ENCODE measurements at places on chromosomes 7 and 10.

DNA sequence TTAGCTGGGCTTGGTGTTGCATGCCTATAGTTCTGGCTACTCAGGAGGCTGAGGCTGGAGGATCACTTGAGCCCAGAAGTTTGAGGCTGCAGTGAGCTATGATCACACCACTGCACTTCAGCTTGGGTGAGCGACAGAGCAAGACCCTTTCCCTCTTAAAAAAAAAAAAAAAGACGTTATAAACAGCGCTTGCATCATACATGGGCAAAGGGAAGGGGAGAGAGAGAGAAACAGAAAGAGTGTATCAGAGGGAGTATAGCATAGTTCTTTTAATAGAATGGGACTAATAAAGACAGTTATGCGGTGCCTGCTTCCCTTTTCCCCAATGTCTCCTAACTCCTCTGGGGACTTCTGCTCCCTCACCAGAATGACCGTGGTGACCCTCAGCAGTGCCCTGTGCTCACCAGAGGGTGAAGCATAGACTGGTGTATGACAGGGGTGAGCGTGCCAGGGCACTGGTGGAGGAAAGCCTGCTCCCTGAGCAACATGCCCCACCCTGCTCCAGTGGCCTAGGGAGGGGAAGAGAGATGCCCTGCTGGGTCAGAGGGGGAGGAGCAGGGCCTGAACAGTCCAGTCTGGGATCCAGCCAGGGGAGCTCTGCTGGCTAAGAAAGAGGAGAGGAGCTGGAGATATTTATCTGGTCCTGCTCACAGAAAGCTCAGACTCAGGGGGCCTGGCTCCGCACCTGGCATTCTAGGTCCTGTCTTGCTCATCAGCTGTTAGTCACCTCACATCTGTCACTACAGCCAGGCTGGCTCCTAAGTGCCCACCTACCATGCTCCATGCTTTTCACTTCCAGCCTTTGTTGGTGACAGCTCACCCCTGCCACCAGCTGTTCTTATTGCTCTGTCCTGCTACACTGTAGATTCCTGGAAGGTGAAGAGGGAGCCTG, 2.2 kb downstream of the PDZD7 start:
- DNase-seq: no peak

- no peak for DNase-seq
These were observed 3.9 kb upstream of the SFMBT2 start for GRCh38 chr10:7414766-7415165.

GRCh38 chr10:95601116-95601719, 40.0 kb upstream of the SORBS1 start:
- peak; percentile 32 for DNase-seq

DNA sequence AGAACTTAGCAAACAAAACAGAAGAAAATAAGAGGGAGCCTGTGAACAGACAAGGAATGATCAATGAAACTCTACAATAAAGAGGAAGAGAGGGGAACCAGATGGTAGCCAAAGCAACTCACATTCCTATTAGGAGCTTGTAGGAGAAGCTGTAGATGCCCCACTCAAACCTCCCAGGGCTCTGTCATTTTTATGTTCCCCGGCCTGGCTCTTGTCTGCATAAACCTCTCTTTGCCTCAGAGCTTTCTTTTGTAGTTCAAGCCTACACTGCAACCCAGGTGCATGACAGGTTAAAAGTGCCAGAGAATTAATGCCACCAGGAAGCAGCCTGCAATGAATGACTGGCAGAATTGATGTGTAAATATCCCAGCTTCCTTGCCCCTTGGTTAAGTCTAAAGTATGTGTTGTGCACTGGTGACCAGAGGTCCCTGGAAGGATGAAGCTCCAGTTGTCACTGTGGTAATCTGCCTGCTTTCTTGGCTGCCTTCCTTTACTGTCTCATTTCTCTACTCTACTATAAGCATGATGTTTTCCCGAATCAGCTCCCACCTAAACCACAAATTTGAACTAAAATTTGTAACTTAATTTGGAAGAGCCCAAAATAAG, 40.4 kb downstream of the HDAC9 start:
- no peak for DNase-seq

GRCh38 chr7:115008465-115009114, 86.7 kb downstream of the MDFIC start:
- DNase-seq: no peak

DNA sequence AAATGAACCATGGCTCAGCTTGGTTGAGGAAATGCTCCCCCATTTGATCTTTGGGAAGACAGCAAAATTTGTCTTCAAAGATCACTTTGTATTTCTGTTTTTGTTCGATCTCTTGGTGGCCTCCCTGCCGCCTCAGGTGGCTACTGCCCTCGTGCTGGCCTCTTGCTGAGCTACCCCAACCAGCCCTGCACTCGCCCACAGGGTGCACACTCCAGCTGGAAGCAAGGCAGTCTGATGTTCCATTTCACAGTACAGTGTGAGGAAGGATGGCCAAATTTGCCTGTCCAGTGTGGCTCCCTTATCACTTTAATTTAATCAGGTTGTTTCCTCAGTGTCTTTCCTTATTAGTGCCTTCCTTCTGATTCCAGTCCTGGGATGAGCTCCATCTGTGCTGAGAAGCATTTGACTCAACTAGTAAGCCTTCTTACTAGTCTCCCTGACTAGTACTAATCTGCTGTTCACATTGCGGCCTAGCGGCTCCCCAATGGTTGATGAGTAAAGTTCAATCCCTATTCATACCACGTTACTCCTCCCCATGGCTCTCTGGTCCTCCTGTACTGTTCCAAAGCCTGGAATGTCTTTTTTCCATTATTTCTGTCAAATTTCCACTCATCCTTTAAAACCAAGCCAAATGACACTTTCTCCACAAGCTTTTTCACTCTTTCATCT, 8.2 kb downstream of the MYOF start:
- no peak for DNase-seq

DNA sequence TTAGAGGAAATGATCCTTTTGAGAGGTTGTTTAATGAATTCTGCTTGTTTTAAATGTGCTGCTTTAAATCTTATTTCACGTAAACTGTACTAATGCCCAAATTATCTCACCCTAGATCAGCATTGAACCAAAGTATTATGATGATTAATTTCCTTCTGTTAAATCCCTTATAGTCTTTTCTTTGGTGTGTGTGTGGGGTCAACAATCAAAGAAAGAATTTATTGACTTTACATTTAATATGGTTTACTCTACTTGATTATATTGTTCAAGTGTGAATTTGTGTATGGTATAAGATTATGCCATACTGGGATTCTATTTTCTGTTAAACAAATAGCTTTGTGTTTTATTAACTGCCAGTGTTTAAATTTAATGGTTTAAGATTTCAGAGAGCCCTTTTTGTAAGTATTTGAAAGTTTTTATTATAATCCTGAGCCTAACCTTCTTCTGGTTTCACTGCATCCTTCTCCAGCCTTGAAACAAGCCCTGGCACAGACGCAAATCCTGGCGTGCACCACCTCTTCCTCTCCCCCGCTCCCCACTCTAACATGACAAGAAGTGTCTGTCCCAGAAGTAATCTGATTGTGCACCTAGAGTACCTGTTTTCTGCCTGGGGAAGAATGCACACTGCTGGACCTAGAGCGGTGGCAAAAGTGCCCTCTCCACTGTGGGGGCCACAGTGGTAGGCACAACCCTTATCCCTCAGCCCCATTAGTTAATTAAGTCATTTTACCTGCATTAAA, 70.6 kb downstream of the KAT6B start:
- DNase-seq: no peak

GRCh38 chr10:127148066-127148932, 48.1 kb downstream of the INSYN2A start:
- no peak for DNase-seq

GRCh38 chr7:123876557-123877256, 31.7 kb downstream of the HYAL4 start:
- DNase-seq: no peak

- no peak for DNase-seq
These were observed 24.2 kb upstream of the MACC1 start for GRCh38 chr7:20241194-20241910.

GRCh38 chr10:102267748-102268147, 22.4 kb downstream of the GBF1 start:
- DNase-seq: no peak

- DNase-seq: no peak
These were observed 1.0 kb upstream of the PBLD start for GRCh38 chr10:68333440-68334431.

DNA sequence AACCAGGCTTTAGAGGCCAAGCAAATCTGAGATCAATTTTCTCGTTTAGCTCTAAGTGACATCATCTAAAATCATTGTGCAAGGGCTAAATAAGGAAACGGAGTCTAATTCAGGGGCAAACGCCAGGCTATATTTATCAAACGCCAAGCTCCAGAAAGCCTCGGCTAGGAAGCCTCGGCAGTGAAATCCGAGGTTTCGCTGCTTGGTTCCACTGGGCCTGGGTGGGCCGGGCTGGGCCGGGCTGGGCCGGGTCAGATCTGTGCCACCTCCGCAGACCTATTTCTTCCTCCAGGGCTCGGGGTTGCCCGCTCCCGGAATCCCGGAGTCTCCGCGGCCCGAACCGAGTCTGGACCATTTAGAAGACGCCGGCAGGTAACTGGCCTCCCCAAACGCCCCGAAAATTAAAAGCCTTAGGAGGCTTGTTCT, 459 bp upstream of the FEZF1 start:
- peak; percentile 30 for DNase-seq

DNA sequence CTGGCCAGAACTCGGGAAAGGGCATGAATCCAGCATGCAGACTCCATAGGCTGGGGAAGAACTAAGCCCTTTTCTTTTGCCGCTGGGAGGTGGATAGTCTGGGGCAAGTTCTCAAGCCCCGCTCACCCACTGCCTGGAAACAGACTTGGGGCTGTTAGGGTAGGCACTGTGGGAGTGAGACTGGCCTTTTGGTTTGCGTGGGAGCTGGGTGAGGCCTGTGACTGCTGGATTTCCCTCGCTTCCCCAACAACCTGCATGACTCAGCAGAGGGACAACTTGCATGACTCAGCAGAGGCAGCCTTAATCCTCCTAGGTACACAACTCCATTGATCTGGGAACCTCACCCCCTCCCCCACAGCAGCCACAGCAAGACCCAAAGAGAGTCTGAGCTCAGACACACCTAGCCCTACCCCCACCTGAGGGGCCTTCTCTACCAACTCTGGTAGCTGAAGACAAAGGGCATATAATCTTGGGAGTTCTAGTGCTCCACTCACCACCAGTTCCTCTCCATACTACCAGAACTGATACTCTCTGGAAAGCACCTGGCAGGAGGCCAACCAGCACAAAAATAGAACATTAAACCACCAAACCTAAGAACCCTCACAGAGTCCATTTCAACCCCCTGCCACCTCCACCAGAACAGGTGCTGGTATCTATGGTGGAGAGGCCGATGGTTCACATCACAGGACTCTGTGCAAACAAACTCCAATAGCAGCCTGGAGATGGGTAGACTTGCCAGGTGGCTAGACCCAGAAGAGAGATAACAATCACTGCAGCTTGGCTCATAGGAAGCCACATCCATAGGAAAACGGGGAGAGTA, 81.4 kb upstream of the LAMB4 start:
- DNase-seq: no peak

DNA sequence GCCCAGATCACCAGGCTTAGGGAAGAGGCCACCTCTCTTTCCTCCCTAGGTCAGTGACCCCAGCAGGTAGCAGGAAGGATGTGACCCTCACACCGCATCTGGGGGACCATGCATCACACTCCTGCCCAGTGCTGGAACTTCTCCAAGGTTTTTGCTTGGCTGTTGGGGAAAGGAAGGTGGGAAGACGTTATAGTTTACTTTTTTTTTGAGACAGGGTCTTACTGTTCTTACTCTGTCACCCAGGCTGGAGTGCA, 8.6 kb downstream of the ZCCHC24 start:
- no peak for DNase-seq

DNA sequence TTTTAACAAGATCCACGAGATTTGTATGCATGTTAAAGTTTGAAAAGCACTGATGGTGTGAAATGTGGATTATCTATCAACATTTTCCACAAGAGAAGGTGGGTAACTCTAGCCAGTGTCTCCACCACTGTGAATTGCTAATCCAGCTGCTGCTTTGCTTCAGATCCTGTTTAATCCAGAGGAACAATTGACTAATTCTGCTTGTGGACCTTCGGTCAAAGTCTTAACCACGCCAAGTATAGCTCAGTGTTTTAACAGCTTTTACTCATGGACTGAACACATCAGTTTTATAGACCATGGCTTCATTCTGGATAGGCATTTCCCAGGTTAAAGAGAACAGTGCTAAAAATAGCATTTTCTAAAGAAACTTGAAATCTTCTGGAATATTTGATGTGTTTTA, 23.5 kb downstream of the ADK start:
- DNase-seq: no peak

GRCh38 chr7:83936056-83936708, 258.4 kb downstream of the SEMA3A start:
- DNase-seq: peak; percentile 33

GRCh38 chr10:73998929-73999691, 1.2 kb downstream of the VCL start:
- peak; percentile 43 for DNase-seq

DNA sequence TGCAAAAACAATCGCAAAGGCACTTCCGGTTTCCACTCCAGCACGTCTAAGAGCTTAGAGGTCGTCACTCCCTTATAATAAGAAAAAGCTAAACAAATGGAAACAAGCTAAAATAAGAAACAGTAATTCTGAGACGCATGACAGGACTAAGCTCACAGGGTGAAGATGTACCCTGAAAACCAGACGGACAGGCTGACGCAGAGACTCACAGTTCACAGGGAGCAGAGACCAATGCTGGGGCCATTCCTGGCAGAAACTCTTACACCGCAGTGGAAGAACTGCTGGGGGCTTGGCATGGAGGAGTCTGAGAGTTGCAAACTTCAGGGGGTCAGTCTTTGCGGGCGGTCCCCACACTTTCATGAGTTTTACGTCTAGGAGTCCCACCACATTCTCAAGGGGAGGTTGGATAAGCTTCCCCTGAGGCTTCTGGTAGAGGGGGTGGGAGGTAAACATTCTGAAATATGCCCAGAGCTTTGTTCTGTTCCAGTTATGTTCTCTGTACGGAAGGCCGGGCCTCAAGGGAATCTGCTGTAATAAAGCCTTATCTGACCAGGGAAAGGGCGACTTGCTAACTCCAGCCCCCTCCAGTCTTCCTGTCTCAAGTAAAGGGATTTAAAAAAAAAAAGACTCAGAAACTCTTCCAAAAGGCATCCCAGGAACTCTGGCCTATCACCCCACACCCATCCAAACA, 47.8 kb downstream of the BRI3 start:
- DNase-seq: no peak

- no peak for DNase-seq
These were observed 8.7 kb downstream of the DBF4 start for GRCh38 chr7:87885018-87885417.

DNA sequence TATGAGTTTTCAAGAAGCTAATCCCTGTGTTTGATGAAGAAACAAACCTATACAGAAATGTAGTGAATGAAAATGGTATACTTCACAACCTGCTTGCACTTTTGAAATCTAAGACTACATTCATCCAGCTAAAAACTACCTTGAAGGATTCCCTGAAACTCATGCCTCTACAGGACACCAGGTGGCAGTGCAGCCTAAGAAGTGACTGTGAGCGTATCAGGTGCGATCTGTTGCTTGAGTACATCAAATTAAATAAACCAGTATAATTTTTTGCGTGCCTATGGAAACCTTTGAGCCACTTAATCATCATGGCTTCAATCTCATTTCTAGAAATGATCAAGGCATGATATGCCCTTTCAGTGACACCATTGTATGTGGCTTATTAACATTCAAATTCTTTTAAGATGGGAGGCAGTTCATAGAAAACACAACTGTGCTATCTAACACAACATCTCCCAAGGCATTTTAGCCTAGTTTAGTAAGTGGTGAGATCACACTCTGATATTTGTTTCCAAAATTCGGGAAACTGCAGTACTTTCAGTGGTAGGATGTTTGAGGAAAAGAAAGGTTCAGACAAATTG, 57.4 kb downstream of the PPP1R17 start:
- peak; percentile 45 for DNase-seq
